Calu3 (cell line): ENCODE measurements at places on chromosomes 7 and 10. TPM values are rescaled to one million over a fixed set of nuclear protein-coding genes. Genes with fewer than 3 reads are reported as not detected.

The ANK3 gene
- total RNA-seq, result 29.8 and 32.9 TPM in 2 replicates

The EBF3 gene
- total RNA-seq, result not detected in 2 replicates

The FEZF1 gene
- 0.22 TPM in 1 of 2 replicates, not detected in the other for total RNA-seq

The TWIST1 gene
- total RNA-seq, result 2.4 and 2.9 TPM in 2 replicates

The SDK1 gene
- 19.7 and 20.0 TPM in 2 replicates for total RNA-seq

The GIMAP1 gene
- not detected in 2 replicates for total RNA-seq
